Kidney epithelial cell (primary cell): ENCODE measurements at places on chromosomes 5 and 9.

- no peak for DNase-seq
These were observed 222.5 kb upstream of the TAS2R1 start for GRCh38 chr5:9852671-9853070.

- no peak for DNase-seq
These were observed 184.4 kb upstream of the MEF2C start for GRCh38 chr5:89067362-89067761.

DNA sequence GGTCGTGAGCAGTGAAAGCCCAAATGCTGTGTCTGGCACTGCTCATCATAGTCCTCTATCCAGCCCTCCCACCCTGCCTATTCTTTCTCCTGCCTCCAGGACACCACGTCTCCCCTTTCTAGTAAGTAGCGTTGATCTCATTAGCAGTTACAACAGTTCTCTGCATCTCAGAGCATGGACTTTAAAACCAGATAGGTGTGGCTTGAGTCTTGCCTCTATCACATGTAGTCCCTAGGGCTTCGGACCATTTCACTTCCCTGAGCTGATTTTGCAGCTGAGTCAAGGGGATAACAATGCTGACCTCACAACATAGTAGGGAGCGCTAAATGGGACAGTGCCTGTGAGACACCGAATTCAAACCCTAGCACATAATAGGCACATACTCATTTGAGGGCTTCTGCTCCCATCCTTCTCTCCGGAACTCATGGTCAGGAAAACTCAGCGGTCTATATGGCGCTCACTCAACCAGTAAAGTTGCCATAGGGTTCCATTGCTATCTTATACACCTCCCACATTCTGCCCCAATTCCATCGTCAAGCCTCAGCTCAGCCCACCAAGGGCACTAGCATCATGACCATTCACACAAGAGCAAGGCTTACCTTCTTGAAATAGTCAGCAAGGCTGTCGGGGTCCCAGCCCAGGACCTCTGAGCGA lies 515 bp downstream of the LCP2 start:
- no peak for DNase-seq

DNA sequence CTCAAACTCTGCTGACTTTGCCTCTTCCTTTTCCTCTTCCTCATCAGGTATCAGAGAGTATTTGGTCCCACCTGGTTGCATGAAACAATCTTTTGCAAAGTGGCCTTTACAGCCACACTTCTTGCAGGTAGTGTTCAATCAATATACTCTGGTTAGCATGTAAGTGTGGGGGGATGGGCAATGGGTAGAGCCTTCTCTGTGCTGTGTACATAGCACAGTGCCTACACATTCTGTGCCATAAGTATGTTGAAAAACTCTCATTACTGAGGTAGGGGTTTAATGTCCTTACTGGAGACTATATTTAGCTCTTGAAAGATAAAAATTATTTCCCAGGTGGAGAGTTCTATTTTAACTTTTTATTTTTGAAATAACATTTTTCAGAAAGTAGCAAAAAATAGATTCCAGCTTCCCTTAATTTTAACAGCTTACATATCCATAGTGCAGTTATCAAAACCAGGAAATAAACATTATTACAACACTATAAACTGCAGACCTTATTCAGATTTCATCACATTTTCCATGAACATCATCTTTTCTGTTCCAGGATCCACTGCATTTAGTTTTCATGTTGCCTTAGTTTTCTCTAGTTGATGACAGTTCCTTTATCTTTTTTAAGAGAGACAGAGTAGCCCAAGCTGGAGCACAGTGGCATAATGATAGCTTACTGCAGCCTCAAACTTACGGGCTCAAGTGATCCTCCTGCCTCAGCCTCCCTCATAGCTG lies 15.1 kb downstream of the TTC1 start:
- no peak for DNase-seq

- DNase-seq = no peak
These were observed 118.0 kb upstream of the RAI14 start for GRCh38 chr5:34538026-34538672.

DNA sequence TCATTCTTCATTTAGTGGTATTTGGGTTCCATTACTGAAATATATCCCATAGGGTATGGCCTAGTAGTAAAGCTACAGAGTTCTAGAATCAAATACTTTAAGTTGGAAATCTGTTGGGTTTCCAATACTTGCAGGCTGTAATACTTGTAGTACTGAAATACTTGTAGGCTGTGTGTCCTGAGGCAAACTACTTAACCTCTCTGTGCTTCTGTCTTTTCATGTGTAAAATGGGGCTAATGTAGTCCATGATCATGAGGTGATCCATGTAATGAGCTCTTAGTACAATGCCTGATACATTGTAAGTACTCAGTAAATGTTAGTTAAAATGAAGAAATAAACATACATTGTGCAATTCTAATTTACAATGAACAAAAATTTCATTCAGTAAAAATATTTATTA lies 368.9 kb downstream of the CSNK1G3 start:
- no peak for DNase-seq

- DNase-seq = no peak
These were observed 435 bp upstream of the CDX1 start for GRCh38 chr5:150166037-150166649.

GRCh38 chr9:70563431-70564204 lies 149.2 kb upstream of the KLF9 start:
- peak; percentile 56 for DNase-seq
